ENCODE measurements at places on chromosomes 12 and 14.

GRCh38 chr14:56221382-56222128, 103.3 kb downstream of the PELI2 start:
- DNase-seq = no peak

DNA sequence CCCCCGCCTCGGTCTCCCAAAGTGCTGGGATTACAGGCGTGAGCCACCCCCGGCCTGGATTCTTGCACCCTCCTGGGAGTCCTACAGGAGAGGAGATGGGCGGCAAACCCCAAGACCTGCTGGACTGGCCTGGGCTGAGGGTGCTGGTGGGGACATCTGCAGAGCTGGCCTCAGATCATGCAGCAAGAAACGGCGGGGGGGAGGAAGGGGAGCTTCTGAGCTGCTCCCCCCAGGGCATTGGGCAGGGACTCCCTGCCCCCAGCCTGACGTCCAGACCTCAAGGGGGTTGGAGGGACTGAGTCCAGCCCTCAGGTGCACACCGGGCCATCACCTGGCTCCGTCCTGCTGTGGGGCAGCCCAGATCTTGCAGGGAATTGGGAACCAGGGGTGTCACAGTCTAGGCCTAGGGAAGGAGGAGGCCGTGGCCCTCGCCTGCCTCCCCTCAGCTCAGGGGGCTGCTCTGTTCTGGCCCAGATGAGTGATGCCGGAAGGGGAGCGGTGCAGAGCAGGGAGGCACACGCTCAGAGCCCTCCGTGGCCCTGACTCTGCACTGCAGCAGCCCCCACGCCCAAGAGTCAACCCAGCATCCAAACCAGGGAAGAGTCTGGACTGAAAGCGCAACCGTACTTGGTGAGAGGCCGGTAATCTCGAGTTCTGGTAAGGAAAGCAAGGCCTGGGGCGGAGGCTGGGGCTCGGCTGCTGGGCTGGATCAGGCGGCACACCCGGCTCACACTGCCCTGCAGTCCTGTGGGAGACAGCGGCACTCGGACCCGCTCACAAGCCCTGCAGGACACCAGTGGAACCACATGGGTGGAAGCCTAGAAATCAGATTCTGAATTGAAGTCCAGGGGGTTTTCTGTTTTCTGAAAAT, 8.9 kb upstream of the AMN start:
- no peak for DNase-seq

DNA sequence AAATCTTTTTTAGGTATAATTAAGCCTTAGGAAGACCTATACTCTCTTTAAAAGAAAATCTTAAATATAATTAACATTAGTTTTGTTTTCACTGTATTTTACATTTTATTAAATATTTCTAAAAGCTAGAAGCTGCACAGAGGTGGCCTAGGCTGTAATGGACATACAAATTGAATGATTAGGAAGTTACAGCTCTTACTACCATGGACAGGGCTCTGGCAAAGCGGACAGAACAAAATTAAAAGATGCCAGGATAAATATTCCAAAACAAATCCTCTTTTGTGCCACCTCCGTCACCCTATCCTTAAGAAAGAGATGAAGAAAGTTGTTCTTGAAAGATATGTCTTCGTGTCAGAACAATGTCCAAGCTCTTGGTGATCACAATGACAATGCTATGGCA, 376.5 kb downstream of the ETNK1 start:
- no peak for DNase-seq

DNA sequence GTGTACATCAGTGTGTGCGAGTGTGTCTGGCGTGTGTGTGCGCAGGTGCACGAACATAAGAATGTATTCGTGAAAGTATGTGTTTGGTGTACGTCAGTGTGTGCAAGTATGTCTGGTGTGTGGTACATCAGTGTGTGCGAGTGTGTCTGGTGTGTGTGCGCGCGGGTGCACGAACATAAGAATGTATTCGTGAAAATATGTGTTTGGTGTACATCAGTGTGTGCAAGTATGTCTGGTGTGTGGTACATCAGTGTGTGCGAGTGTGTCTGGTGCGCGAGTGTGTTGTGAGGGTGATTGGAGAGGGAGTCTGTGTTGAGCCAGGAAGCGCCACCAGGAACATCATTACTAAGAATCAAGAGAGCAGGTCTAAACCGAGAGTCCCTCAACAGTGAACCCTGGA, 143.8 kb downstream of the BCL11B start:
- DNase-seq = no peak

GRCh38 chr14:103522649-103523574, at the start of gene CKB:
TSS of gene CKB (minus strand) at chr14:103522830. CDS start at chr14:103522493, 337 bp downstream.
- peak; percentile 98 for DNase-seq

GRCh38 chr12:125610971-125611370, 545.7 kb downstream of the AACS start:
- no peak for DNase-seq

GRCh38 chr12:108482717-108483212, 32.3 kb upstream of the FICD start:
- no peak for DNase-seq

- DNase-seq = peak; percentile 94
Measured at GRCh38 chr14:100237735-100238418, 1.1 kb upstream of the YY1 start.

- DNase-seq = no peak
Measured at GRCh38 chr12:32197421-32197820, 90.8 kb downstream of the BICD1 start.

GRCh38 chr12:1919763-1920162, 1.3 kb upstream of the CACNA2D4 start:
- no peak for DNase-seq

GRCh38 chr14:25351269-25351668, 301.3 kb upstream of the STXBP6 start:
- DNase-seq = no peak

GRCh38 chr12:102249079-102249841, 51.6 kb upstream of the PMCH start:
- DNase-seq = no peak

- peak; percentile 82 for DNase-seq
Measured at GRCh38 chr12:49866859-49867569, 24.1 kb upstream of the BCDIN3D start.

- DNase-seq = no peak
Measured at GRCh38 chr14:42911642-42912041, 1305.0 kb downstream of the LRFN5 start.
